ENCODE measurements at places on chromosomes 16 and 17. TPM values are rescaled to one million over a fixed set of nuclear protein-coding genes. Genes with fewer than 3 reads are reported as not detected.

GRCh38 chr16:13631916-13632315, 288.0 kb upstream of the ERCC4 start:
- no peak for DNase-seq
- no peaks in the 10 kb centered on the region for H3K36me3 ChIP-seq
- no peaks in the 10 kb centered on the region for H3K27me3 ChIP-seq
- H3K4me3 ChIP-seq: no peak overlapping the region
- peaks cover 4% of the 10 kb centered on the region for H3K4me1 ChIP-seq
- no peak overlapping the region for H3K27ac ChIP-seq

DNA sequence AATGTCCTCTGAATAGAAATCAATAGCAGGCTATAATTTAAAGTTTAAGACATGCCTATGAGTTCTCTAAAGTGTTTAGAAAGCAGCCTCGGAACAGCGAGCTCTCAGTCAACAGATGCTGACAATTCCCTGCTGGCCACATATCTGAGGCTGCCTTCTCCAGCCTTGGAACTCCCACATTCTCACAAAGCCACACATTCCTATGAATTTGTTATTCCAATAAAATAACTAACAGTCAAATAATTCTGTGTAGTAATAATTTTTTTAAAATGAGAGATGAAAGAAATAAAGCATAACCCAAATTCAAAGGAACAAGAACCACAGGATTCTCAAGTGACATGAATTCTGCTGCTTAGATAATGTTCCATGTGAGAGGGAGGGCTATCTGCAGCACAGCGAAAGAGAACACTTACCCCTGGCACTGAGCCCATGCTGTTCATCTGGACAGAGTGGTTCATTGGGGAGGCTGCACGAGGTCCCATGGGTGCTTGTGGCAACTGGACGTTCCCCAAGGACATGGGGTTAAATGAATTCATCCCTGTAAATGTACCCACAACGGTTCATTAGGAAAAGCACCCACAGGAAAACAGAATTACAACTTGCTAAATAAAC, 56.9 kb upstream of the TRAP1 start:
- no peak for DNase-seq
- peaks cover 18% of the 10 kb centered on the region for H3K36me3 ChIP-seq
- H3K4me1 ChIP-seq: no peaks in the 10 kb centered on the region
- no peak overlapping the region for H3K27ac ChIP-seq

GRCh38 chr17:52079496-52079895, 79.0 kb downstream of the CA10 start:
- no peak overlapping the region for H3K4me3 ChIP-seq
- H3K27me3 ChIP-seq: no peaks in the 10 kb centered on the region
- no peaks in the 10 kb centered on the region for H3K4me1 ChIP-seq
- H3K36me3 ChIP-seq: no peaks in the 10 kb centered on the region

- H3K4me3 ChIP-seq: no peak overlapping the region
- no peaks in the 10 kb centered on the region for H3K27me3 ChIP-seq
- no peak for DNase-seq
- H3K4me1 ChIP-seq: no peaks in the 10 kb centered on the region
- no peaks in the 10 kb centered on the region for H3K36me3 ChIP-seq
Observed at GRCh38 chr17:61584866-61585265, 6.2 kb downstream of the NACA2 start.

APOH gene
- not detected for total RNA-seq

MAF gene
- 2.7 TPM for total RNA-seq

GRCh38 chr17:75622771-75623273, 10.4 kb upstream of the SMIM5 start:
- H3K27me3 ChIP-seq: no peaks in the 10 kb centered on the region
- no peaks in the 10 kb centered on the region for H3K4me1 ChIP-seq
- H3K4me3 ChIP-seq: no peak overlapping the region
- DNase-seq: no peak

GRCh38 chr17:81910840-81911276, 341 bp downstream of the PCYT2 start:
- no peak for DNase-seq
- H3K4me3 ChIP-seq: peak overlapping the region; percentile 45
- H3K27me3 ChIP-seq: no peaks in the 10 kb centered on the region
- H3K27ac ChIP-seq: no peak overlapping the region
- peaks cover 17% of the 10 kb centered on the region for H3K36me3 ChIP-seq

AKAP10 gene
- 24.9 TPM for total RNA-seq

AOC3 gene
- 2.1 TPM for total RNA-seq

DNA sequence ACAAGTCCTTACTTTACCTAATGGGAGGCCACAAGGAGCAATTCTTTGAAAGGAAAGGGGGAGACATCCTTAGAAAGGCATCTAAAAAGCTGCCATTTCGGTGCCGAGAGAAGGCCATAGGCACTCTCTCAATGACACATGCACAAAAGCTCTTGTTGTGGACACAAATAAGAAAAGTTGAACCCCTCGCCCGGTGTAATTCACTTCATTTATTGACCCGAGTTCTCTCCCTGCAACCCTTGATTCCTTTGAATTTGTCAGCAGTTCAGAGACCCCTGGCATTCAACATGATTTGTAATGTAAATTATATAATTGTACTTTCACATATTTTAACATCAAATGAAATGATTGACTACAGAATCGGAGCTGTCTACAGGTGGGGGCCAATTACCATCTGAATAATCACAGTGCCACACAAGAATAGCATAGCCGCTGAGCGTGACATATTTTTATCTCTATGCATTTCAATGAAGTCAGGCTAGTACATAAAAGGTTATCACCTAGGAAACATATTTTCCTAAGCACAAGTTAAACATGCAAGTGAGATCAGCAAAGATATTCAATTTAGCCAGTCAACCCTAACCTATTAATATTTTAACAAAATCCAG, 66.7 kb downstream of the IRX6 start:
- no peaks in the 10 kb centered on the region for H3K4me1 ChIP-seq
- no peak overlapping the region for H3K27ac ChIP-seq
- no peak for DNase-seq
- no peak overlapping the region for H3K4me3 ChIP-seq
- H3K36me3 ChIP-seq: no peaks in the 10 kb centered on the region

DNA sequence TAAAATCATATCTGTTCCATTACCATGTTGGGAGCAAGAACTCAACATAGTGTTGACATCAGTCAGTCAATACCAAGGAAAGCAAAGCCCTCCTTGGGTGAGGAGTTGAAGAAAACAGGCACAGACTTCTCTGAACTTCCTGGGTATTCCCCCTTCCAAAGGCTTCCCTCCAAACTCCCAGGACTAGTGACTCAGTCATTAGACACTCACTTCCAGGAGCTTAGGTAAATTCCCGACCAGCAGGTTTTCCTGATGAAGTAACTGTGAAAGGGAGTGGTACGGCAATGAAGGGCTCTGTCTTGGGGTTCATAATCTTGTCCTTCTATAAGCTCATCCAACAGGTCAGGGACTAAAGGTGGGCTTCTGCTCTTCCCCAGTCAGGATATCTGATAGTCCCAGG, 293.8 kb upstream of the AXIN2 start:
- DNase-seq: no peak
- no peaks in the 10 kb centered on the region for H3K27me3 ChIP-seq
- H3K27ac ChIP-seq: no peak overlapping the region
- H3K4me3 ChIP-seq: no peak overlapping the region
- no peaks in the 10 kb centered on the region for H3K4me1 ChIP-seq

USP43 gene
- total RNA-seq: 6.9 TPM

DNA sequence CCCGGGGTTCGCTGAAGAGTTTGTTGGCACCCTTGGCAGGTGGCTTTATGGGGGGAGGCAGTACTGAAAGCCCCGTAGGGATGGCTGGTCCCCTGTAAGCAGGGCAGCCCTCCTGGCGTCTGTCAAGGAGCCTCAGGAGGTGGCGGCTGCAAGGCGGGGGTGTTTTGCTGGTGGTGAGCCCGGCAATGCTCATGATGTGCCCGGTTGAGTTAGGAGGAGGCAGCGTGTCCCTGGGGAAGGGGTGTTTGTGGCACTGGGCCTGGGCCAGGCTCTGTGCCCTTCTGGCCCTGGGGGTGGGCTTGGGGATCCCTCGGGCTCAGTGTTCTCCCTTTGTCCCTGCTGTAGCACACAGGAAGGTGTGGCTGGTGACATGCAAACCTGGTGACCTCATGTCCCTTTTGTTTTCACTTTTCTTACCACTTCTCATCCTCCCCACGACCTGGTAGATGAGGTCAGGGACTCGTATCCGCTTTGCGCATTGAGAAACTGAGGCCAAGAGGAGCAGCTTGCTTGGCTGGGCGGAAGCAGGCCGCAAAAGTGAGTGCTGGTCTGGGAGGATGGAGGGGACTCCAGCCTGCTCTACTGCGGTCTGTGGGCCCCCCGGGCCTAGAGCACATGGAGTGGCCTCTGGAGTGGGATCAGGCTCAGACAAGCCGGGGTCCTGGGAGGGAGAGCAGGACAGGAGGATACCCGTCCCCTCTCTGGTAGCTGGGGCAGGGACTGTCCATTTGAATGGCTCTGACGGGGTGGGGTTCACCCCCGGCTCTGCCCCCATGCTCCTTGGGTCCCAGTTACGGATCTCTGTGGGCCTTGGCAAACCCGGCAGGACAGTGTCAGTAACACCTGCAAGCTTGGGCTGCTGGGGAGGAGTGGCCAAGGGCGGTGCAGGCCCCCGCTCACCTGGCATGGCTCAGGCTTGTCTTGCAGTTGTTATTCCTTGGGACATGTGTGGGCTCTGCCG, 2.2 kb downstream of the SNN start:
- DNase-seq: no peak
- H3K4me3 ChIP-seq: 0 out of 2 replicates have a peak overlapping the region, but pooled peaks have one; percentile 78
- H3K27me3 ChIP-seq: no peaks in the 10 kb centered on the region
- no peaks in the 10 kb centered on the region for H3K36me3 ChIP-seq

EME1 gene
- total RNA-seq: 13.9 TPM

- H3K27me3 ChIP-seq: peaks cover 2% of the 10 kb centered on the region
- no peaks in the 10 kb centered on the region for H3K4me1 ChIP-seq
- no peak for DNase-seq
- no peak overlapping the region for H3K4me3 ChIP-seq
- no peak overlapping the region for H3K27ac ChIP-seq
Observed at GRCh38 chr17:78307887-78308638, 51.8 kb downstream of the SOCS3 start.

DNA sequence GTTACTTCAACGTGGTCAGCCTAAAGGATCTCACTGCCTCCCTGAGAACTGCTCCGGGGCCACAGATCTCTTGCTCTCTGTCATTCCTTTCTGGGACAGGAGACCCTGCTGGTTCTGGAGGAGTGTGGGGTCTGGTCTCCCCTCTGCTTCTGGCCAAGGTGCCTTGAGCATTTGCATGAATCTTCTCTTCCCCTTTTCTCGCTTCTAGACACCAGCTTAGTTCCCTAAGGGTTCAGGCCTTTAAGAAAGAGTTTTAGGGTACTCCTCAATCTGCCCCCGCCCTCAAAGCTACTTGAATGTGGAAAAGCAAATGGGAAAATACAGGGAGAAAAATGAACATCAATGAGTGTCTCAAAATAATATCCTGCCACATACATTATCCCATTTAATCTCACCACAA, 48.1 kb downstream of the WSB1 start:
- H3K4me3 ChIP-seq: no peak overlapping the region
- H3K27ac ChIP-seq: no peak overlapping the region
- no peaks in the 10 kb centered on the region for H3K27me3 ChIP-seq
- H3K4me1 ChIP-seq: peaks cover 8% of the 10 kb centered on the region
- no peaks in the 10 kb centered on the region for H3K36me3 ChIP-seq
- DNase-seq: no peak

DNA sequence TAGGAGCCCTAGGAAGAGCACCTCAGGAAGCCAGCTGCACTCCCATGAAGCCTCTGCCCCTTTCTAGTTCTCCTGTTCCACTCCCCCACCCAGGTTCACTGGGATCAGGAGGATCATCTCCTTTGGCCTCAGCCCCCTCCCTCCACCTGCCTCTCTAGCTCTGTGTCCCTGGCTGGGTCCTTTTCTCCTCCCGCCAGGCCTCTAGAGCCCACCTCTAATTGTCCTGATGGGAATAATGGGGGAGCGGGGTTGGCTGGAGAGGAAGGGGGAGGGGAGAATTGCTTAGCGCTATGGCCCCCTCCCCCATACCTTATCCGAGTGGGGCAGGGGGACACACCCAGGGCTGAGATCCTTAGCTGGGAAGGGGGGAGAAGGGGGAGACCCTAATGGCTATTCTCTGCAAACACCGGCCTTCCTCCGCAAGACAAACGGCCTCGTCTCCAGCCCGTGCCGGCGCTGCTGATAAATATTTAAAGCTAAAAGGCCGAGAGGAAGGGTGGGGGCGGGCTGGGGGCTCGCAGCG, 997 bp downstream of the HOXB7 start:
- H3K4me3 ChIP-seq: peak overlapping the region; percentile 46
- no peak overlapping the region for H3K27ac ChIP-seq
- H3K36me3 ChIP-seq: no peaks in the 10 kb centered on the region
- H3K27me3 ChIP-seq: peaks cover 96% of the 10 kb centered on the region
- DNase-seq: no peak

- no peaks in the 10 kb centered on the region for H3K27me3 ChIP-seq
- H3K36me3 ChIP-seq: peaks cover 6% of the 10 kb centered on the region
- DNase-seq: no peak
- H3K27ac ChIP-seq: no peak overlapping the region
- no peak overlapping the region for H3K4me3 ChIP-seq
- H3K4me1 ChIP-seq: peaks cover 11% of the 10 kb centered on the region
Observed at GRCh38 chr16:87648236-87648635, 45.9 kb downstream of the JPH3 start.

MYOCD gene
- total RNA-seq: 4.9 TPM

KCTD13 gene
- total RNA-seq: 10.8 TPM

DLX3 gene
- 0.15 TPM for total RNA-seq

DNA sequence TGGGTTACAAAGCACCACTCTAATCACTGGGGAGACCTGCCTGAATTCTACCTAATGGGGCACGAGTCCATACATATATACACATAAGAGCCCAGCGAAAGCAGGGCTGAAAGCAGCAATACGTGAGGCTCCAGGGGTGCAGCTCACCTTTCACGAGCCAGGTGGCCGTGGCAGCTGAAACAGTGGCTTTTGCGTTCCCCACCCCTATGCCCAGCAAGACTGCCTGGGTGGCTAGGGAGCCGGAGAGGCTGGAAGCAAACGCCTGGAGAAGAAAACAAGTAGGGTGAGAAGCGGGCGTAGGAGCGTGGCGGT, 618 bp downstream of the RUSF1 start:
- no peaks in the 10 kb centered on the region for H3K36me3 ChIP-seq
- no peaks in the 10 kb centered on the region for H3K4me1 ChIP-seq
- peak overlapping the region; percentile 85 for H3K4me3 ChIP-seq
- no peak for DNase-seq
- H3K27ac ChIP-seq: peak overlapping the region; percentile 64
- no peaks in the 10 kb centered on the region for H3K27me3 ChIP-seq

DNA sequence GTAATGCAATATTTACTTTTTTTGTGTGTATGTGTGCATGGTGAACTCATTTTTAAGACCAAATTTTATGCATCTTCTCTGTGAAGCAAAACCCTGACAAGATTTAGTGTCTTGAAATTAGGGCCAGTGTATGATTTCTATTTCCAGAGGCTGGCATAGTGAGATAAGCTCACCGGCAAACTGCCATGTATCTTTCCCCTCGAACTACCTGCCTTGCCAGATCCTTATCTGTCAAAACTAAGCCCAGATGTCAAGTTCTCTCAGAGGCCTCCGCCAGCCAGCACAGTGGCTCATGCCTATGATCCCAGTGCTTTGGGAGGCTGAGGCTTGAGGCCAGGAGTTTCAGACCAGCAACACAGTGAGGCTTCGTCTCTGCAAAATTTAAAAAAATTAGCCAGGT, 10.0 kb downstream of the USP32 start:
- H3K27ac ChIP-seq: no peak overlapping the region
- H3K4me1 ChIP-seq: peaks cover 20% of the 10 kb centered on the region
- no peak for DNase-seq
- no peaks in the 10 kb centered on the region for H3K27me3 ChIP-seq
- H3K4me3 ChIP-seq: no peak overlapping the region

Data from H1 (cell line).